ENCODE measurements at places on chromosomes 4 and X.

GRCh38 chr4:3321295-3321889, 28.6 kb downstream of the RGS12 start:
- no peak for DNase-seq

DNA sequence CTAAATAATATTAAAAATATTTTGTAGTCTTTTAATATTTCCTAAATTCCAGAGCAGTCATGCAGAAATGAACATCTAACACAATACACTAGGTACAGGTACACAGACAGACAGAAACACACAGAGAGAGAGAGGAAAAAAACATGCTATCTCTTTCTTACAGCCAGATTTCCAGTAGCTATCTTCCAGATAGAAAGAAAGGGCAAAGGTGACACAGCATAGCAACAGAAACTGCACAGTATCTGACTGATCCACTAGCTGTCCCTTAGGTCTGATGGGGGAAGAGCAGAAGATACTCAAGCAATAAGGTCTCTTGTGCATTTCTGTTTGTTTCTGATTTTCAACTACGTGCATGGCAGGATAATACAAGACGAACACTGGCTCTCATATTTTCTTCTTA, 7.8 kb downstream of the FBXW7 start:
- DNase-seq, result no peak

DNA sequence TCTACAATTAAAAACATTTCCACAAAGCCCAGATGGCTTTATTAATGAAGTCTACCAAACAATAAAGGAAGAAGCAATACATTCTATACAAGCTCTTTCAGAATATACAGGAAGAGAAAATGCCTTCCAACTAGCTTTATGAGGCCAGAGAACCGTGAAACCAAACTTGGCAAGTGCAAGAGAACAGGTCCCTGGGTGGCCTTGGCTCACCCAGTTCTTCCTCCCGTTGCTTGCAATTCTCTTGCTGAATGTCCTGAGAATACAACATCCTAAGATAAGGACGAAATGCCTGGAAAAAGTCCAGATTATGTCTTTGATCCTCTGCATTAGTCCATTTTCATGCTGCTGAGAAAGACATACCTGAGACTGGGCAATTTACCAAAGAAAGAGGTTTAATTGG, 204.9 kb downstream of the MAD2L1 start:
- DNase-seq, result no peak

DNA sequence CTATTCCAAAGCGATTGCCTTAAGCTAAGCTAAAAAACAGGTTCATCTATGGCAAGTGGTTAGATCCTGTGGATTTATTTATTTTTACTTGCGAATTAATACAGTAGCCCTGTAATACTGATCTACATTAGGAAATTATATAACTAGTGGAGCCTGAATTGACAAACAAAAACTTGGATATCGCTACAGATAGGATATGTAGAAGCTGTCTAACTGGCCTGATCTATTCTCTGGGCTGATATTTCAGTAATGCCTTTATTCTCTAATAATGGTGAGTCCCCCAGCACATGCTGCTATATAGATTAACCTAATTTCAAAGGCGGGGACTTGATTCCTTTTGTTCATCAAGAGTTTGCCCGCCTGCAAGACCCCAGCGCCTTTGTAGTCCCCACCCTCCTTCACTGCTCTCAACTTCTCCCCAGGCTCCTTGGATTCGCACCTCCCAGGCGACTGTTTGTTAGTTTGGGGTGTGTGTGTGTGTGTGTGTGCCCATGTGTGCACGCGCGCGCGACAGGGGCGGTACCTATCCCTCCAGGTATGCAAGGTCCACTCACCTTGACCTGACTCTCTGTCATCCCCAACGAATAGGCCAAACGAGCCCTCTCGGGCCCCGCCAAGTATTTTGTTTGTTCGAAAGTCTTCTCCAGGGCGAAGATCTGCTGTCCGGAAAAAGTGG, 3.8 kb downstream of the NKX6-1 start:
- no peak for DNase-seq

- no peak for DNase-seq
Observed at GRCh38 chr4:61921920-61922319, 721.8 kb downstream of the ADGRL3 start.

GRCh38 chr4:80610845-80611677, 275.5 kb downstream of the CFAP299 start:
- no peak for DNase-seq

GRCh38 chrX:35561985-35562384, 236.2 kb upstream of the MAGEB16 start:
- no peak for DNase-seq

DNA sequence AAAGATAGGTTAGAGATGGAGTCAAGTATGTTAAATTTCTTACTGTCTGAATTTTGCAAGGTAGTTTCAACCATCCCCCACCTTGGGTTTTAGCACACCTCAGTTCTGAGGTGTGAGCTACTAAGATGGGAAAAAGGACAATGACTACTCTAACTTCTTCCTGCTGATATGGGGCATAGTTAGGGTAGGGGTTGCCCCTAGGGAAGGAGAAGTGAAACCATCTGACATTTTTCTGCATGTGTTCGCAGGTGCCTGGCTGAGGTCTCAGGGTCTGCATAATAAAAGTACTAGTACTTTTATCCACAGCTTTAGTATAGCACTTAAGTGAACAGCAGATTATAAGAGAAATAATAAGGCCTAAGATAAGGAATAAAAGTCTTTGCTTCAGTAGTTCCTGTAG, 129.5 kb upstream of the CYSLTR1 start:
- no peak for DNase-seq

DNA sequence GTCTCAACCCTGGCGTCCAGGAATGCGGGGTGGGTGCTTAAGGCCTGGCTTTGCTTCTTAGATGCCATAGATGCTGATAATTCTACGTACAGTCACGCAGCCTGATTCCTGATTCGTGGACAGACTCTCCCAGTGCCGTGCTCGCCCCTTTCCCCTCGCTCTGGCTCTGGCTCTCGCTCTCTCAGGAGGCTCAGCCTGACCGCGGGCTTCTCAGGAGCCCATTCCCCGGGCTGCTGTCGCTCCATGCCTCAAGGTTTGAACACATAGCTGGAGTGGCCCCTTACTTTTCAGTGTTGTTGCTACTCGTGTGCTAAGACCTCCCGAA, 59.2 kb upstream of the ZC4H2 start:
- DNase-seq, result peak; percentile 15

DNA sequence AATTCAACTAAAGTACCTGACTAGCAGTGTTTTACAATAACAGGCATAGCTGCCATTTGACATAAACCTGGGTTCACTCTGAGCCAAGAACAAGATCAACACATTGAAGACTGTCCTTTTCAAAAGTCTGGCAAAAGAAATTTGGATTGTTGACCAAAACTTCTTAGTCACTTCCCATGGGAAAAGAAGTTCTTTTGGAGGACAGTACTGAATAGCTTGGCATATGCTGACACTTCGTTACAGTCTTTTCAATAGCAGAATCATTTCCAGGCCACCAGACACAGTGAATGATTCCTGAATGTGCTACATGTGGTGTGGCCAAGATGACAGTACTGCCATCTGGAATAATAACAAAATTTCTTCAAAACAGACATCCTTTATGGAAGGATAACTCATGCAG, 560.3 kb downstream of the GRID2 start:
- no peak for DNase-seq

- no peak for DNase-seq
Observed at GRCh38 chr4:142396279-142396678, 449.8 kb downstream of the INPP4B start.

- no peak for DNase-seq
Observed at GRCh38 chrX:147884958-147885357, 26.8 kb upstream of the FMR1 start.

DNA sequence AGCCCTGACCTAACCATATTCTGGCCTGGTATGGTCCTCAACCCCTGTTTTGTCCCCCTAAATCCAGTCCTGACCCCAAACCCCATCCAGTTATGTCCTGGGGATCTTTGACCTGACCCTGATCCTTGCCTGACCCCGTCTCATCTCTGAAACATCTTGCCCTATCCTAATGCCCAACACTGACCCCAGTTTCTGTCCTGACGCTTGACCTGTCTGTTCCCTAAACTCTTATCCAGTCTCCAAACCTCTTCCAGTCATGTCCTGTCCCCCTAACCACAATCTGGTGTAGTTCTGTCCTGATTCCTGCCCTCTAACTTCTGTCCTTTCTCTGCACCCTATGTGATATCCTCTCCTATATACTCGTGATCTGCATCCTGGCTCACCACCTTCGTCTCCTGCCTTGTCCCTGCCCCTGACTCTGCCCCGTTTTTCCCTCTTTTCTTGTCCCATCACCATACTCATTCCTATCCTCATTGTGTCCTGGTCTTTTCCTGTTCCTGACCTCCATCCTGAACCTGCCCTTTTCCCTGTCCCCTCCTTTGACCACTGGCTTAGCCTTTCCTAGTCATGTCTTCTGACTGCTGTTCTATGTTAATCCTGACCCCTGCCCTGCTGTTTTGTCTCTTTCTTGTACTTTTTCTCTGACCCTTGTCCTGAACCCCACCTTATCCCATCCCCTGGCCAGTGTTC, 4.6 kb upstream of the CCDC120 start:
- no peak for DNase-seq

- DNase-seq, result no peak
Observed at GRCh38 chrX:113384628-113385027, 544.0 kb upstream of the AMOT start.
